Aorta (tissue), 5 donors: ENCODE measurements at places on chromosomes 4 and X. TPM values are rescaled to one million over a fixed set of nuclear protein-coding genes. Genes with fewer than 3 reads are reported as not detected.

Gene CXorf49
- total RNA-seq: not detected

Gene HS6ST2
- 0.09 TPM for total RNA-seq

Gene FOXO4
- total RNA-seq: 31.5 TPM

Gene CCDC149
- 43.4 TPM for total RNA-seq

Gene PDCL2
- total RNA-seq: not detected

Gene TKTL1
- 0.23 TPM for total RNA-seq

Gene KLHL2
- total RNA-seq: 28.2 TPM

DNA sequence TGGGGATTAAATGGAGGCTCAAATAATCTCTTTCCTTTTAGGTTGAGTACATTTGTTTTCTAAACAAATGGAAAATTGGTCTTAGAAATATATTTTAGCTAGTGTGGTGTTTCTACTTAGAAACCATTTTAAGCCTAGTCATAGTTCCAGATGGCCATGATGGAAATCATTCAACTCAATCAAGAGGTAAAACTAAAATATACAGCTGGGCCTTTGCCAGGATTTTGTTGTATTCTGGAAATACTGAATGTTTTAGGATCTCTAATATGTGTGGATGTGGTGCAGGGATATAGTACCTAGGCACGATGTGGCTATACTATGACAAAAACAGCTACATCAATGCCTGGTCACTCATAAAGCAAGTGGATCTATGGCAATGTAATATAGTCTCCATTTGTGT, 146.0 kb upstream of the BANK1 start:
- DNase-seq: no peak
- no peaks in the 10 kb centered on the region for H3K27me3 ChIP-seq
- no peak overlapping the region for H3K4me3 ChIP-seq
- H3K27ac ChIP-seq: no peak overlapping the region
- no peaks in the 10 kb centered on the region for H3K36me3 ChIP-seq

GRCh38 chr4:113109106-113109718, 59.8 kb downstream of the ANK2 start:
- H3K27ac ChIP-seq: no peak overlapping the region
- no peak overlapping the region for H3K4me3 ChIP-seq
- no peaks in the 10 kb centered on the region for H3K27me3 ChIP-seq
- H3K4me1 ChIP-seq: no peaks in the 10 kb centered on the region
- H3K36me3 ChIP-seq: no peaks in the 10 kb centered on the region

GRCh38 chrX:111756486-111756885, 75.5 kb downstream of the ALG13 start:
- DNase-seq: no peak
- no peak overlapping the region for H3K4me3 ChIP-seq

DNA sequence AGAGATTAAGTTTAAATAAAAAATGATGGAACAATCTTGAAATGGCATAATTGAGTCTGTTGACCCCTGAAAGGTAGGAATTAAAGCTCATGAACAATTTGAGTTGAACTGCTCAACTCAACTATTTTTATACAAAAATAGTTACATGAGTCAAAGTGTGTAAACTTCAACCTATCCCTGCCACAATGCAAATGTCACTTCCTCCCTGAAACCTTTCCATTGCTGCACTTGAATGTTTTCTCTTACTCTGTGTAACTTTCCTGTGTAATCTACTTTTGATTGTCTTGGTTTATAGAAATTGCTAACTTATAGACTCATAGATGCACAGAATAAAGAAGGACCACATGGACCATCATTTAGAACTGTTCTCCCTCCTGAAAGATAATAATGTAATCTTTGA, 218.5 kb downstream of the GBA3 start:
- H3K27ac ChIP-seq: no peak overlapping the region
- DNase-seq: no peak
- H3K4me1 ChIP-seq: no peaks in the 10 kb centered on the region
- H3K4me3 ChIP-seq: no peak overlapping the region

- H3K4me1 ChIP-seq: no peaks in the 10 kb centered on the region
- H3K4me3 ChIP-seq: no peak overlapping the region
- DNase-seq: no peak
- no peak overlapping the region for H3K27ac ChIP-seq
- no peaks in the 10 kb centered on the region for H3K27me3 ChIP-seq
Observed at GRCh38 chr4:36260731-36261130, 16.4 kb upstream of the ARAP2 start.

- no peaks in the 10 kb centered on the region for H3K4me1 ChIP-seq
- H3K36me3 ChIP-seq: no peaks in the 10 kb centered on the region
- H3K27ac ChIP-seq: no peak overlapping the region
- DNase-seq: no peak
- H3K27me3 ChIP-seq: peaks cover 2% of the 10 kb centered on the region
- H3K4me3 ChIP-seq: no peak overlapping the region
Observed at GRCh38 chr4:170227928-170228327, 138.2 kb upstream of the AADAT start.

DNA sequence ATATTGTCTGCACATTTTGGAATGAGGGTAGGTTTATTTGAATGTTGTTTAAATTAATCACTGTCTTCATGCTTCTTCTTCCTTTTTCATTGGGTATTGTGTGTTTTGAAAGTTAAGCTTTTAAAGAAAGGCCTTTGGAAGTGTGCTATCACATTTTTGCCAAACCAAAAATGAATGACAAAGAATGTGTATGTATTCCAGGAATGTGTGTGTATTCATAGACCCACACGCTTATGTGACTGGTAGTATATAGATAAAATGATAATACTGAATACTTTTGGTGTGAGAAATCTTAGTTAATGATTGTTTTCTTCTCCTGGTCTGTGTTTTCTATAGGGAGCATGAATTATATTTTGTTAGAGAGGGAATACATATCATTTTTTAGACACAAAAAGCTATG, 404.4 kb downstream of the TLL1 start:
- no peak overlapping the region for H3K4me3 ChIP-seq
- H3K27ac ChIP-seq: no peak overlapping the region
- no peaks in the 10 kb centered on the region for H3K27me3 ChIP-seq
- no peaks in the 10 kb centered on the region for H3K4me1 ChIP-seq

DNA sequence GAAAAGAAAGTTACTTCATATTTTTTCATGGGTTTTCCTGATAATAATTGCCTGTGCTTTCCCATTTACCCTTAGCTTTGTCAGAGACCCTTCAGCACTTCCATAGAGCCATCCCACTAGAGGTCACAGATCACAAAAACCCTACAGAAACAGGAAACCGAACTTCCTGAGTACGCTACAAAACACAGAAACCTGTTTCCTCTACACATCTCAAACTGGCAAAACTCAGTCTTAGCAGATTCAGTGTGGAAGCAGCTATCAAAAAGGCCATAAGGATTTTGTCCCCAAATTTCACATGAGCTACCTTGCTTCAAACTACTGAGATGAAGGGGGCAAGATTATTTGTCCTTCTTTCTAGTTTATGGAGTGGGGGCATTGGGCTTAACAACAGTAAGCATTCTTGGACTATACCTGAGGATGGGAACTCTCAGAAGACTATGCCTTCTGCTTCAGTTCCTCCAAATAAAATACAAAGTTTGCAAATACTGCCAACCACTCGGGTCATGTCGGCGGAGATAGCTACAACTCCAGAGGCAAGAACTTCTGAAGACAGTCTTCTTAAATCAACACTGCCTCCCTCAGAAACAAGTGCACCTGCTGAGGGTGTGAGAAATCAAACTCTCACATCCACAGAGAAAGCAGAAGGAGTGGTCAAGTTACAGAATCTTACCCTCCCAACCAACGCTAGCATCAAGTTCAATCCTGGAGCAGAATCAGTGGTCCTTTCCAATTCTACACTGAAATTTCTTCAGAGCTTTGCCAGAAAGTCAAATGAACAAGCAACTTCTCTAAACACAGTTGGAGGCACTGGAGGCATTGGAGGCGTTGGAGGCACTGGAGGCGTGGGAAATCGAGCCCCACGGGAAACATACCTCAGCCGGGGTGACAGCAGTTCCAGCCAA, at the start of gene MMRN1:
Gene MMRN1, plus strand, starts transcription at position 206 of the 902 bp plus-strand sequence. Its CDS starts 118 bp downstream, at position 324.
- no peaks in the 10 kb centered on the region for H3K27me3 ChIP-seq
- no peaks in the 10 kb centered on the region for H3K36me3 ChIP-seq
- no peak within 1 kb of the TSS for H3K27ac ChIP-seq
- DNase-seq: no peak
- no peaks in the 10 kb centered on the region for H3K4me1 ChIP-seq

- H3K27ac ChIP-seq: no peak overlapping the region
- no peaks in the 10 kb centered on the region for H3K27me3 ChIP-seq
- H3K36me3 ChIP-seq: no peaks in the 10 kb centered on the region
- no peak overlapping the region for H3K4me3 ChIP-seq
Observed at GRCh38 chrX:49892542-49892941, 13.3 kb downstream of the USP27X start.

DNA sequence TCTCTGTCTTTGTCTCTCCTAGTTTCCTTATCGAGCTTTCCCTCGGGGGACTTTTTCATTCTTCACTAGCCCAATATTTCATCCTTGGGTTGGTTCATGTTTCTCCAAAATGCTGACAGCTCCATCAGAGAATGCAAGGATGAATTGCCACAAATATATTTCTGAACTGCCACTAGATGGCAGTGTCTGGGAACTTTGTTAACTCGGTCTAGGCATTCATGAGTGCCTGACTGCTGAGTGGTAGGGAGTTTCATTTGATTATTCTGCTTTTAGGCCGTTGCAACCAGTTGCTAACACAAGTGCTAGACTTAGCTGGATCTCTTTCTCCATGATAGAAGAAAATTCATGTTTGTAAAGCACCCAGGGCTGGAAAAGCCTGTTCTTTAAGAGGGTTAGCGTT, 73.5 kb upstream of the RAP2C start:
- no peak overlapping the region for H3K4me3 ChIP-seq
- no peaks in the 10 kb centered on the region for H3K4me1 ChIP-seq
- H3K27ac ChIP-seq: no peak overlapping the region
- H3K36me3 ChIP-seq: no peaks in the 10 kb centered on the region
- no peaks in the 10 kb centered on the region for H3K27me3 ChIP-seq
- DNase-seq: no peak

GRCh38 chr4:77074381-77074831, 1.4 kb downstream of the CCNI start:
- DNase-seq: no peak
- H3K27ac ChIP-seq: peak overlapping the region; percentile 57
- no peaks in the 10 kb centered on the region for H3K27me3 ChIP-seq
- no peaks in the 10 kb centered on the region for H3K36me3 ChIP-seq

DNA sequence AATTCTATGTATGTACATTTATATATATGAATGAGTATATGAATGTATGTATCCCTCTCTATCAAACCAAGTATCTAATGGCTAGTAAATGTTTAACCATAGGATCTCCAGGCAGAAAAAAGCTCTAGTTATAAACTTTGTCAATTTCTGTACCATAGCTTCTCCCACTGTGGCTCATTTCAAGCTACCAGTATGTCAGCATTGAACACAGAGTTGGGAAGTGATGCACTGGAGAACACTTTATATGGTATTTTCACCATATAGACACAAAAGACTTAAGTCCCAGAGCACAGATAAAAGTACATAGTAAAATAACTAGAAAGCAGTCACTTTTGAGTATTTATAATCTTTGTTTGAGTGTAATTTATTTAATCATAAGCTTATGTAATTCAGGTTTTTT, 53.9 kb upstream of the ATP8A1 start:
- H3K4me3 ChIP-seq: no peak overlapping the region
- H3K36me3 ChIP-seq: no peaks in the 10 kb centered on the region
- H3K27me3 ChIP-seq: no peaks in the 10 kb centered on the region
- H3K27ac ChIP-seq: no peak overlapping the region

- no peak for DNase-seq
- H3K4me3 ChIP-seq: no peak overlapping the region
- H3K27me3 ChIP-seq: no peaks in the 10 kb centered on the region
- no peaks in the 10 kb centered on the region for H3K4me1 ChIP-seq
- no peaks in the 10 kb centered on the region for H3K36me3 ChIP-seq
- H3K27ac ChIP-seq: no peak overlapping the region
Observed at GRCh38 chr4:112593438-112594133, 43.1 kb downstream of the ZGRF1 start.

- H3K4me3 ChIP-seq: no peak overlapping the region
- no peak overlapping the region for H3K27ac ChIP-seq
- H3K36me3 ChIP-seq: no peaks in the 10 kb centered on the region
- no peak for DNase-seq
- no peaks in the 10 kb centered on the region for H3K4me1 ChIP-seq
- H3K27me3 ChIP-seq: no peaks in the 10 kb centered on the region
Observed at GRCh38 chr4:140131675-140132229, 22.2 kb downstream of the MAML3 start.

- H3K27ac ChIP-seq: no peak overlapping the region
- no peaks in the 10 kb centered on the region for H3K4me1 ChIP-seq
- DNase-seq: no peak
- no peaks in the 10 kb centered on the region for H3K36me3 ChIP-seq
- no peak overlapping the region for H3K4me3 ChIP-seq
Observed at GRCh38 chr4:107808572-107808971, 16.2 kb upstream of the SGMS2 start.

DNA sequence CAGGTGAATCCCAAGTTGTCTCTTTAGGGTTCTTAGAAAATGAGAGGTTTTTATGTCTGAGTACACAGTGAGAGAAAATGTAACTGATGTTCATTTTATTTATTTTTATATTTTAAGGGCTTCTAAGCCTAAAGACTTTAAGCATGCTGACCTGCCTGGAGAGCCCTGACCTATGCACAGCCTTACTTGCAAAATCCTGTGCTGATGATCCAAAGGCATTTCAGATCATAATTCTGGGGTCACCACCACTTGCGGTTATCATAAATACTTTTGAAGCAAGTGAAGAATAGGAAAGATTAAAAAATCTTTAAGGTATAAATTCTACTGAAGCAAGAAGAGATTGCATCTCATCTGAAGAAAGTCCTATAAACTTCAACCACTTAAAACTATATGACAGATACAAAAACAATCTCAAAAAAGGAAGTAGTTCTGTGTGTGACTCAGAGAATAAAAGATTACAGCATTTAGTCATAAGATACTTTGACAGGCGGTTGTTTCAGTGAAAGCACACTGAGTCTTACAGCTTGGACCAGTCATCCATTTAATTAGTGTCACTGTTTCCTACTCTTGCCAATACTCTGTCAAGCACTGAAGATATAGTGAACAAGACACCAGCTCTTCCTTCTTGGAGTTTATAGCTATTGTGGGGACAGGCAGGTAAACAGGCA, 245.2 kb upstream of the DIPK2B start:
- no peak overlapping the region for H3K27ac ChIP-seq
- H3K36me3 ChIP-seq: no peaks in the 10 kb centered on the region
- no peaks in the 10 kb centered on the region for H3K27me3 ChIP-seq
- H3K4me1 ChIP-seq: no peaks in the 10 kb centered on the region
